Spinal cord (tissue), 10 donors: ENCODE measurements at places on chromosomes 7 and 10.

DNA sequence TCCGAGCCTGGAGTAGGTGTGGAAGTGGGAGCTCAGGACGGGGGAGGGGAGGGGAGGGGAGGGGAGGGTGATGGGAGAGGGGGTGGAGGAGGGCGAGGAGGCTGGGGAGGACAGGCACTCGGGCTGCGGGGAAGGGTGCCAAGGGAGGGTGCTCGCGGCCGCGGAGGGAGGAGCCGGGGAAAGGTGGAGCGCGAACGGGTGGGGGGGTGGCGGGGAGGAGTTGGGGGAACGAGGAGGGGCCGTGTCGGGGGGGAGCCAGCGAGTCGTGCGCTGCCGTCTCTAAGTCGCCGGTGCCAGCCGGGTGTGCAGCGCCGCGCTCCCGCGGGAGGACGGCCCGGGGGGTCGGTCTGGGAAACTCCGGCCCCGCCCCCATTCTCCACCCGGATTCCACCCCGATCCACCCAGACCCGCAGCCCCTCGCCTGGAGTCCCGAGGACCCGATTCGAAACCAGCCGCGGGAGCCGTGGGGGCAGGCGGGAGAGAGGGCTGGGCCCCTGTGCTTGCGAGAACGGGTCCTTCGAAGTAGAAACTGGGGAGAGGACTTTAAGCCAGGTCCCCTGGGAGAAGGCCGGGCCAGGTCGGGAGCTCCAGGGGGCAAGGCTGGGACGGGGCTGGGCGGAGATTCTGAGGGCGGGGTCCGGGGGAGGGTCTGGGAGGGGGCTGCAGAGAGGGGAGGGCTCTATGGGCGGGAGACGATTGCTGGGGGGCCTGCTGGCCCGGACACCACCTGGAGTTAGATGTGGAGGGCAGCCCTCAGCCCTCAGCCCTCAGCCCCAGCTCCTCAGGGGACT lies at the start of gene ZNF467:
Gene ZNF467, minus strand, starts transcription at position 143 of the 791 bp plus-strand sequence. CDS start 2,556 bp downstream, outside the sequence.
- DNase-seq = no peak

- DNase-seq = no peak
Measured at GRCh38 chr7:139825666-139826290, 3.3 kb upstream of the TBXAS1 start.

GRCh38 chr7:102376964-102377466 lies 19.1 kb upstream of the PRKRIP1 start:
- no peak for DNase-seq

- DNase-seq = no peak
Measured at GRCh38 chr7:17415955-17416354, 117.5 kb downstream of the AHR start.

- no peak for DNase-seq
Measured at GRCh38 chr10:125011171-125011925, 69.4 kb downstream of the ZRANB1 start.

DNA sequence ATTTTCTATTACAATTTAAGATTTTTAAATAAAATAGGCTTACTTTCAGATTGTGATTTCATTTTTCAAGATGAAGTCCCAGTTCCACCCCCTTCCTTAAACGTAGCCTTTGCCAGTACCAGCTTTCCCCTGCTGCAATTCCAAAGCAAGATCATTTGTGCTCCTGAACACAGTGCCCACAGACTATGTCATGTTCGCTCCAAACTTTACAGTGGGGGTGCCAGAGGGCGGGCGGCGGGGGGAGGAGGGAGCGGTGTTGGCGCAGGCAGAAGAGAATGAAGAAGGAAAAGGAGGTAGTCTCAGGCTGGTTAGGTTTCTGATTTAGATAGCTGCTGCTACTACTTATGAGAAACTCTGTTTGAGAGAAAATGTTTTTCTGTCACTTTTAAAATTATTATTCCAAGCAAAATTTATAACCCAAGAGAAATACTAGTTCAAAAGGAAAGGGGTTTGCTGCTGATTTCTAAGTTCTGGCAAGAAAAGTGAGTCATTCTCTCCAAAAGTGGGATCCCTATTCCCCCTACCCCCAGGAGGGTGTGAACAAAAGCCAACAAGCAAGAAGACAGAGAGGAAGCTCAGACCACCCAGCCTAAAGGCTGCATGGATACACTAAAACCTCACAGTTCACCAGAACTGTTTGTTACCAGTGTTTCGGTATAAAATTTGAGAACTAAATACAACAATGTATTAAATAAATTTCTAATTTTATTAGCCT lies 109.6 kb downstream of the SRPK2 start:
- no peak for DNase-seq

DNA sequence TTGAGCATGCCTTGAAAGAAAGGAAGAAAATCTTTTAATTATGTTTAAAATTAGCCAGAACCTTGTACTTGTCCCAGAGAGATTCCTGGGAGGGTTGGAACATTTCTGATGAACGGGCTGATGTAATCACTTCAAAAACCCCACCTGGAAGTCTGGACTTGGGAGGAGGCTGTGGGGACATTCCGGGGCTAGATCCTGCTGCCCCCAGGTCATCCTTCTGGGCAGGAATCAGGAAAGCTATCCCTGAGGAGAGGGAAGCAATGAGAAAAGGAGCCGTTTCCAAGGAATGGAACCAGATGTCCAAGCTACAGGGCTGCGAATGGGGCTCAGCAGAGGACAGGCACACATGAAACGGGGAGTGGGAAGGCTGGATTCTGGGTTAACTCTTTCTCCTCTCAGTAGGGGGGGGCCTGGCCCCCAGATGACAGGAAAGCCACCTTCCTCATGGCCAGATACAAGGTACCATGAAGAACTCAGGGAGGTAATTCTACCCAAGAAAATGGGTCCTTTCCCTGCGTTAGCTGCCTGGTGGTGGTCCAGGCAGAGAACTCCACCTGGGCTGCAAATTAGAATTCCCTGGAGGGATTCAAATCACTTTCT lies 280.1 kb downstream of the TCF7L2 start:
- no peak for DNase-seq

DNA sequence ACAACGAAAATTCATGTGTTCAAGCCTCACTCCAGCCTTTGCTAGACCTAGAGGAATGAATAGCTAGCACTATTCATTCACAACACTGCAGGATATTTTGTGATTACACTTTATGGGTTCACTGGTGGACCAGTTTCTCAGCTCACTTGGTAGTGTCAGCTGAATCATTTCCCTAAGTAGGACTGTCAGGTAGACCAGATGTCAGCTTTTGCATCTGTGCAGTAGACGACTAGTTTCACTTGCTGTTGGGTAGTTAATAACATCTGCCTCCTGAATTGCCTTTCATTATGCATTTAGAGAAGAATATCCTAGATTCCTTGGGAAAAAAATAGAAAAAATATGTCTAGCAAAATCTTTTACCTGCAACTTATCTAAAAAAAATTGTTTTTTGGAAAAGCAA lies 296.4 kb downstream of the ADARB2 start:
- no peak for DNase-seq

DNA sequence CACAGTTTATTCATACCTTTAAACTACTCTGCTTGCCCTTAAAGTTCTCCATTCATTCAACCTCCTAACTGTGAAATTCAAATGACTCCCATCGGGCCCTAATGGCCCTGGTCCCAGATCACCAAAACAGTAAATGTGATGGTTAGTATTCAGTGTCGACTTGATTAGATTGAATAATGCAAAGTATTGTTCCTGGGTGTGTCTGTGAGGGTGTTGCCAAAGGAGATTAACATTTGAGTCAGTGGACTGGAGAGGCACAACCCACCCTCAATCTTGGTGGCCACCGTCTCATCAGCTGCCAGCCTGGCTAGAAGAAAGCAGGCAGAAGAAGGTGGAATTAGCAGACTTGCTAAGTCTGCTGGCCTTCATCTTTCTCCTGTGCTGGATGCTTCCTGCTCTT lies 80.1 kb upstream of the PLXNA4 start:
- peak; percentile 29 for DNase-seq

DNA sequence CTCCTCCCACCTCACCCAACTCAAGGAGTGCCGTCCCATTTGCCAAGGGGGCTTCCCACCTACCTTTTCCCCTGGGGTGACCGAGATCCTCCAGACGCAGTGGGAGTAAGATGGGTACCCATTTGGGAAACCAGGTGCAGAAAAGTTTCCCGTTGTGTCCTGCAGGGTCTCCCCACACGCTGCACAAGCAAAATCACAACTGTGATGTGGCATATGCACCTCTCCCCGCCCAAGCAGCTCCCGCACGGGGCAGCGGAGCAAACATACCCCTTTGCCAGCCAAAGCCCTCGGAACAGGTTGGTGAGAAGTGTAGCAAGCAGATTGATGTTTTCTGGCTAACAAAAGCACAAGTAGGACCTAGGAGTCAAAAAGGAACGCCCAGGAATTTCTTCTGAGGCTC lies 51.5 kb upstream of the OPALIN start:
- DNase-seq = no peak

- no peak for DNase-seq
Measured at GRCh38 chr7:117479225-117480054, at the start of gene CFTR. TSS of gene CFTR (plus strand) at chr7:117480025. CDS start at chr7:117480095, 70 bp downstream.

GRCh38 chr10:66786709-66787108 lies 139.1 kb upstream of the LRRTM3 start:
- no peak for DNase-seq

GRCh38 chr7:37832194-37832593 lies 16.2 kb upstream of the NME8 start:
- no peak for DNase-seq

- no peak for DNase-seq
Measured at GRCh38 chr7:139576179-139576973, 52.9 kb downstream of the CLEC2L start.

DNA sequence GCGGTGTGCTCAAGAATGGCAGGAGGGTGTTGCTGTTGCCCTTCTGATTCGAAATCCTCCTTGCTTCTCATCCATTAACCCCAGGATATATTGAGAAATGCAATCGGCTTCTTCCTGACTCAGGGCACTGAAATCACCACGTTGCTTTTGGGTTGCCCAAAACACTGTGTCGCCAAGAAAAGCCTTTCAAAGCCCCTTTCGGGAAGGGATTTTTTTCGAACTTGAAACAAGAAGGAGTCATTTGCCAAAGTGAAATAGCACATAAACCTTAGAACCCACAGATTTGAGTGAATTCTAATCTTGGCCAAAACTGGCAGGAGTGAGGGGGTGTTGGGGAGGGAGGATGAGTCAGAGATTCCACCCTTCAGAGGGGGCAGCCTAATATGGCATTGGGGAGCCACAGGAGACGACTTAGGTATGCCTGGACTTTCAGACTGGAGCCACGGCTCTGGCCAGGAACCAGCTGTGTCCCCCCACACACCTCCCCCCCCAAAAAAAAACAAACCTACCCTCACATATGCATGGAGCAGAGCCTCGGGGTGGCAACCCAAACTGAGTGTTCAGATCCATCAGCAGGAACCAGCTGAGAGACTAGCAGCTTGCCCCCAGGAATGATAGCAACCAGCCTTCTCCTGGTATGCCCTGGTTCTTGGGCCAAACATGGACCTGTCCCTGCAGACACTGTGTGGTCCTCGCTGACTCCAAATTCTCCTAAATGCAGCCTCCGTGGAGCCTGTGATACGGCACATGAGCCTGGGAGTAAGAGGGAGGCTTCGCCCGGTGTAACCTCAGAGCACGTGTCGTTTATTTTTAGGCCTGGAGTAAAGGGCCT lies 138.4 kb downstream of the FGFR2 start:
- DNase-seq = no peak

- no peak for DNase-seq
Measured at GRCh38 chr7:80443325-80443724, 68.5 kb downstream of the GNAT3 start.

- DNase-seq = no peak
Measured at GRCh38 chr10:92787557-92788152, 60.7 kb upstream of the EXOC6 start.

GRCh38 chr10:121580276-121581116 lies 17.7 kb downstream of the FGFR2 start:
- DNase-seq = no peak

GRCh38 chr7:130486114-130486953 lies 5.6 kb upstream of the MEST start:
- no peak for DNase-seq

DNA sequence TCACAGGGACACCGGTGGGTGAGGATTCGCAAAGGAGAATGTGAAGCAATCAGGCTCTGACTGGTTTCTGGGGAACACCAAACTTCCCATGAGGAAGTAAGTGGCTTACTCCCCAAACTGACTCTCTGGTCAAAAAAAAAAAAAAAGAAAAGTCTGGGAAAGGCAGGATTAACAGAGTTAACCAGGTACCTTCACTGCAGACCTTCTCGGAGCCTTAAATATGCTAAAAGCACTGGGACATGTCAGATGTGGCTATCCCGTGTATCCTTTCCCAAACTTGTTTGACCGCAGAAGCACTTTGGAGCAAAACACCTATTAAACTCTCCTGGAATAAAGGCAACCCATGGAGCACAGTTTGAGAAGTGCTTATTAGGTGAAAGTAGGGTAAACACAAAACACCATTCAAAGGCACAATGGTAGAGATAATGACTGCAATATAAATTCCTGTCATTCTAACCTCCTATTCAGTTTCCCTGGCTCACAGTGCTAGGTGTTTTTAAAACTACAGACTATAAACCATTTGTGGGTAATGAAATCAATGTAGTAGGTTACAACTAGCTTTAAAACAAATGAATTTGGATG lies 44.1 kb upstream of the MXI1 start:
- DNase-seq = no peak

DNA sequence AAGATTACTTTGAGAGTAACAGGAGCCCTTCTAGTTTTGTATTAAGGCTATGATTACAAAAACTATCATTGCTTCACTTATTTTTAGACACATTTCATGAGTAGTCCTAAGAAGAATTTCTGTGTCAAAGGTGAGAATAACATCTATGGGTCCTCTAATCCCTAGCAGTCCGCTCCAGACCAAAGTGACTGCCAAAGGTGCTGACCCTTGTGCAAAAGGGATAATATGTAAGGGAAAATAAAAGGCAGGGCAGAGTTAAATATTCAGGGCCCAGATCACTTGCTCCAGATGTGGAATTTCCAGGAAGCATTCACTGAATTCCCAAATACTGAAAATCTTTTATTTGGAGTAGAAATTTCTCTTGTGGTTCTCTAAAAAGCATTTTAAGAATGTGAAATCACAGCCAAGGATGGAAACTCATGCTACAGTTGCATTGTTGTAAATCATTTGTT lies 29.3 kb downstream of the RHOBTB1 start:
- no peak for DNase-seq

- DNase-seq = no peak
Measured at GRCh38 chr10:8365935-8366911, 311.7 kb downstream of the GATA3 start.

DNA sequence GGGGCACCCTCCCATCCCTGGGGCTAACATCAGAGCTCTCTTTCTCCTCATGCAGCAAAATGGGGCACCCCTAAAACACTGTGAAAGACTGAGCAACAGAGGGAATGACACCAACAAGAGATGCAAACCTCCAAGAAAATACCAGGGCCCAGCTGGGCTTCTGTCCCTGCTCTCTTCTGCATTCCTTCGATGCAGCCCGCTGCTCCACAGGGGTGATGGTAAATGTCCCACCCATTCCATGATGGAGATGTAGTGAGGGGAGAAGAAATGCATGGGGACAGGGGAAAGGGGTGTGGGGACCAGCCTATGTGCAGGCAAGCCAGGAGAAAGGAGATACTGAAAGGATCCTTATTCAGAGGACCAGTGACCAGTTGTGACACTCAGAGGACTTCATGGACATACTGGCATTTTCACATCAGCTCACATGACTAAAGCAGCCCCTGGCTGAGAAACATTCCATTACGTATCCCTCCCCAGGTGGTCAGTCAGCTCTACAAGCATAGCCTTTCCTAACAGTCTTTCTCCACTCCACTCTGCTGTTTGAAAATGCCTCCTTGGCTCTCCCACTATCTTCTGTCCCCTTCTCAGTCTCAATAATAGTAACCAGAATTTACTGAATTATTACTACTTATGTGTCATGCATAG lies 13.3 kb downstream of the SORBS1 start:
- no peak for DNase-seq
